ENCODE measurements at places on chromosomes 5 and 9.

- DNase-seq = no peak
These were observed 141.5 kb upstream of the FBXL17 start for GRCh38 chr5:108523360-108523759.

DNA sequence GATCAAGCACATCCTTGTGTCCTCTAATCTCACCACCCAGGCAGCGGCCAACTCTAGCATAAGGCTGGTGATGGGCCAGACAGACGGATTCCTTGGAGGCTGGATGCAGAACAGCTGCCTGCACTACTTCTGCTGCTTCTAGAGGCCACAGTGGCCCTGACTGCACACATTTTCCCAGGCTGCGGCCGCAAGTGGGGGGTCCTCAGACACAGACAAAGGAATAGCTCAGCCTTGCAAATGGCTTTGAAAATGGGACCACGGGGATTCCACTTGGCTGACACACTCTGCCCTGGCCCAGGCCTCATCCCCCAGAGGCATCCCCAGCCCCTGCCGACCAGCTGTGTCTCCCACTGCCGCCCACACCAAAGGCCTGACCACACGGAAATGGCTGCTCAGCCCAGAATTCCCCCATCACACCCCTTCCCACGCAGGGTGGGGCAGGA is 540.8 kb downstream of the BNC2 start:
- no peak for DNase-seq

DNA sequence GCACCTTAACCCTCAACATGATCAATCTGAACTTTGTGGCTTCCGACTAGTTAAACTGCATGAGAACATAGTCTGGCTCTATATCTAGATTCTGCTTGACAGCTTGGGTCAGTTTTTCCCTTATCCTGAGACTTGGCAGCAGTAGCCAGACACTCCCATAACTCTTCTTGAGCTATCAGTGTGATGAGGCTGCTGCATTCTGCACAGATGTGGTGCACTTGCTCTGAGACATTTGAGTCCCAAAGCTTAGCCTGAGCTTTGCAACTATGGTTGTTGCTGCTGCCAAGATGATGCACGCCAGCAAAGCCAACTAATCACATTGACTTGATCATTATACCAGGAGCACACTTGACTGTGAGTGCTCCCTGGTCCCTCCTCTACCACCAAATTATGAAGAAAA is 36.2 kb downstream of the MOCS2 start:
- no peak for DNase-seq

GRCh38 chr9:26260238-26260637 is 582.0 kb upstream of the TUSC1 start:
- no peak for DNase-seq

- no peak for DNase-seq
These were observed 13.5 kb downstream of the SETD9 start for GRCh38 chr5:56922922-56923321.

DNA sequence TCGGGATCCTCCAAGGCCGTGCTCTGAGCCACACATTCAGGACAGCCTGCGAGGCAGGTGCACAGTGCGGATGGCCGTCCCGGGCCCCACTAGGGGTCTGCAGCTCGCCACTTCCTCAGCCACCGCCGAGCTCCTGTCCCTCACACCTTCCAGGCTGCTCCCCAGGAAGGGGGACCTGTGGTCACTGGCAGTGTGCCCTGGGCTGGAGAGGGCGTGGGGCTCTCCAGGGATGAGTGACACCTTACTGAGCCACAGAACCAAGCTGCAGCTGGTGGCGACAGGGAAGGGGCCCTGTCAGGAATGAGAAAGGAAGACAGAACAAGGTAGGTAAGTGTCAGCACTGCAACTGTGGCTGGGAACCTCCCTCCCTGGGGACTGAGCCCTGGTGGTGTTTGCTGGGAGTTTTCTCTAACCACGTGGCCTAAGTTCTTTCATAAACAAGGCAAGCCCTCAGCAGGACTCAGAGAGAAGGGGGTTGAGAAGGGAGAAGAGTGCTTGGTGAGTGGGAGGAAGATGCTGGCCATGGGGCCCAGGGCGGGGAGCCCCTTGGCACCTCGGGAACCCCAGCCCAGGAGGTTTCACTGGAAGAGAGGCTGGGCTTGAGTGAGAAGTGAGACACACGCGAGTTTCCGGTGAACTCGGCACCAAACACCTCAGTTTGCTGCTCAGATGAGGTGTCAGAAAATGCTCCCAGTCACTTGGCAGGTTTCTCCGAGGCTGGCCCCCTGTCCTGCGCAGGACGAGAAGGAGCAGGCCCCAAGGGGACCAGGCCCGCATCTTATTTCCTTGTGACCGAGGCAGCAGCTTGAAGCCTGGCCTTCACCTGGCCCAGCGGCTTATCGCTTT is 5.2 kb downstream of the IL13 start:
- DNase-seq = no peak

DNA sequence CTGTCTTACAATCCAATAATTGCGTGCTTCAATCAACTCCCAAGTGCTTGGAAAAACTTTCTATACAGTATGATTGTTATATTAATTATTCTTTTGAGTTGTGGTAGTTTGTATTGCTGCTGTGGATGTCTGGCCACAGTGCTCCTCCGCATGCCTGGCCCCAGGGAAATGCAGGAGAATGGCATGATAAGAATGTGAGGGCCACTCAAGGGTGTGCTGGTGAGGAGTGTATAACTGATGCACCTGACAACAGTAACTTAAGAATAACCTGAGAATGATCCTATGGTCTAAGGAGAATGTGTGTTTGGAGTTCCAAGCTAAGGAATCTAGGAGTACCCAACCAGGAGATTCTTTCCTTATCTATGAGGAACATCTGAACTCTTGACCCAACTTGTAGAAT is 152.9 kb upstream of the APC start:
- DNase-seq = no peak

- no peak for DNase-seq
These were observed 164.8 kb upstream of the VCAN start for GRCh38 chr5:83306572-83307241.

- no peak for DNase-seq
These were observed 246.3 kb downstream of the BNC2 start for GRCh38 chr9:16623989-16624743.

DNA sequence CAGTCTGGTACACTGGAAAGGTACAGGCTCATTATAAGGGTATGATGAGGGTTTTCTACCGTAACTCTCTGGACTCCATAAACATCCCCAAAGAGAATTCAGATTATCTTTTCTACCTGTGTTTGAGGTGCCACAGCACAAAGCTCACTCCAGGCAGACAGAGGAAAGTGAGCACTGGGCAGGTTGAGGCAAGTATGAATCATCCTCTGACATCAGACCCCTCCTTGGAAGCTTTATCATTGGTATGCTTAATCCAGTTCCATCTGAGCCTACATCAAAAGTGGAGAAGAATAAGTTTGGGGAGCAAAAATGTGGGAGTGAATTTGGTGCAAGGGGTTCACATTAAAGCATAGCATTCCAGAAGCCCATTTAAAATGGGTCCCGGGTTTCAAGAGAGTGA is 21.7 kb downstream of the C9orf152 start:
- DNase-seq = no peak

- DNase-seq = no peak
These were observed 93.9 kb downstream of the EFNA5 start for GRCh38 chr5:107576736-107577393.

GRCh38 chr5:132687995-132688394 is 14.2 kb downstream of the IL4 start:
- DNase-seq = no peak

GRCh38 chr5:169862391-169862811 is 117.9 kb downstream of the INSYN2B start:
- DNase-seq = no peak

DNA sequence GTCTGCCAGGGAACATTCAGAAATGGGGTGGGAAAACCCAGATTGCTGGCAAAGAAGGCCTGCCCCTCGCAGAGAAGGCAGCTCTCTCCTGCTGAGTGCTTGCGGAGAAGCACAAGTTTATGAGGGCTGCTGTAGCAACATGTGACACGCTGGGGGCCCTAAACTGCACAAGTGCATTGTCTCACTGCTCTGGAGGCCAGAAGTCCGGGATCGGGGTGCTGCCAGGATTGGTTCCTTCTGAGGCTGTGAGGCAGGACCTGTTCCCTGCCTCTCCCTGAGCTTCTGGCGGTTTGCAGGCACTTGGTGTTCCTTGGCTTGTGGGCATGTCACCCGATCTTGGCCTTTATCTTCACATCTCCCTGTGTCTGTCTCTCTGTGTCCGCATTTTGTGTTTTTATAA is 75.6 kb upstream of the NEURL1B start:
- no peak for DNase-seq

DNA sequence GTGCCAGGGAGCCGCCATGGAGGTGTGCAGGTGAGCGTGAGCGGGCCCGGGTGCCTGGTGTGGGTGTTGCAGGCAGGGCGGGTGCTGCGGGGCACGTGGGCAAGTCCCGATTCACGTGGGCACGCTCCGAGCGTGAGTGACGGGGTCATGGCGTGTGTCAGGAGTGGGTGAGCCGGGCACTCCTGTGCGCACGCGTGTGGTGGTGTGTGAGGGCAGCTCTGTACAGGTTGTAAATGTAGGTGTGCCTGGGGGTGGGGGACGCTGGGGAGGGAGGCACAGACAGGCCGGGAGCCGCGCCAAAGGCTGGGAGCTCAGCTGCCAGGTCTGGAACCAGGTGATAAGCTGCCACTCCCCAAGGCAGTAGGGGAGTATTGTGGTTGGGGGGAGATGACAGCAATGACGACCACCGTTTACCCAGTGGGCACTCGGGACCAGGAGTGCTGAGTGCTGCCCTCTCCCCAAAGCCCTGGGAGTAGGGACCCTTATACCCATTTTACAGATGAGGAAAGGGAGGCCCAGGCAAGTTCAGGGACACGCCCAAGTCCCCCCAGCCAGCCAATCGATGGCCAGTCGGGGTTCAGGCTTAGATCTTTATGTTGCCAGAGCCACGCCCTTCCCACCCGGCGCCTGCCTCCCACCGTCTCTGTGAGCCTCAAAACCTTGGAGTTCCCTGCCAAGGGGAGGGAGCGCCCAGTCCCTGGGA is 9.6 kb downstream of the NCS1 start:
- no peak for DNase-seq
